ENCODE measurements at places on chromosomes 1 and 21.

DNA sequence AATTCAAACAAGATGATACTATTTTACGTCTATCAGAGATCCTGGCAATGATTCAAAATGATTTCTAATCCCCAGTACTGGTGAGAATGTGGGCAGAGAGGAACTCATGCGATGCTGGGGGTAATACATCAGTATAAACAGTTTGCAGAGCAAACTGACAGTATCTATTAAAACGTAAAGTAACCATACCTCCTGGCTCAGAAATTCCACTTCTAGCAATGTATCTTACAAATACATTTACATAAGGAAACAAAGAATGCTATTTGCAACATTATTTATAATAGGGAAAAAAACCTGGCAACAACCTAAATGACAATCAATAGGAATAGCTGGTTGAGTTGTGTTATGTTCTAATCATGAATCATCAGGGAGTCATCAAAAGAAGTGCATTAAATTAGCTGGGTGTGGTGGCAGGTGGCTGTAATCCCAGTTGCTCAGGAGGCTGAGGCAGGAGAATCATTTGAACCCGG, 15.9 kb downstream of the RCAN1 start:
- no peak for DNase-seq

GRCh38 chr21:41687633-41688032, 79.2 kb downstream of the RIPK4 start:
- no peak for DNase-seq

- DNase-seq = no peak
Observed at GRCh38 chr1:92752719-92753118, 32.2 kb downstream of the EVI5 start.

- no peak for DNase-seq
Observed at GRCh38 chr1:105027838-105028471, 1278.3 kb downstream of the AMY1C start.

- DNase-seq = no peak
Observed at GRCh38 chr1:110163591-110163990, 13.3 kb downstream of the SLC6A17 start.

DNA sequence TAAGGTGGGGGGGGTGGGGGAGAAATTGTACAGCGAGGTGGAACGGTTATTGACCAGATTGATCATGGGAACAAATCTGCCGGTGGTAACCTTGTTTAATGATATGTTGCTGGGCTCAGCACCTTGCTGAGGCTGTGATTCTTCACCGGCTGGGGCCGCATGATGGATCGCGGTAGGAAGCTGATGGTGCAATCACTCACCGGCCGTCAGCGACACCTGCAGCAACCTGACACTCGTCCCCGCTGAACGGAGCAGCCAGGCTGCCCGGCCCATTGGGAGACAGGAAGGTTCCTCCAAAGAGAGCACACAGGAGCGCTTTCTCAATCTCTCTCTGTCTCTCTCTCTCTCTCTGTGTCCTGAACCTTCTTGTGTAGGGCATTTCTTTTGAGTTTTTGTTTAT, 128.5 kb upstream of the RRP15 start:
- no peak for DNase-seq

DNA sequence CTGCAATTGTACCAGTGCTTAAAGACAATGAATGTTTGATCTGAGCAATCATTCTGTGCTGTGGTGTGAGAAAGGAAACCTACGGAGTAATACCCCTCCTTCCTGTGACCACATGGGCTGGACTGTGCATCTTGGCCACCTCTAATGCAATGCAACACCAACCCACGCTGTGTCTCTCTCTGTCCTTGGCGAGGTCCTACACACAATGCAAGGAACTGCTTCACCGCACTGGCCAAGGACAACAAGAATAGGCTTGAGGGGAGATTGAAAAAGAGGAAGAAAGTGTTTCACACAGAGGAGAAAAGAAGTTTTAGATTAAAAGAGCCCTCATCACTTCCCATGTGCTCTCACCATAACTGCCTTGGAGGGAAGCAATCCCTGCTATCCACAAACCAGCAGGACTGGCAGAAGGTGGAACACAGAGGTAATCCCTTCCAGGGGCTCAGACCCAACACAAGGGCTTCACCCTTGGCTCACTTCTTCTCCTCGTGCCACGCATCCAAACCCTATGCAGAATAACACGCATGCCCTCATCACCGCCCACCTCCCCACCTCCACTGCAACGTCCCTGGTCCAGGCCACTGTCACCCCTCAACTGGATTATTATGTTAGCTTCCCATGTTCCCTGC, 112.5 kb upstream of the ERG start:
- DNase-seq = no peak

DNA sequence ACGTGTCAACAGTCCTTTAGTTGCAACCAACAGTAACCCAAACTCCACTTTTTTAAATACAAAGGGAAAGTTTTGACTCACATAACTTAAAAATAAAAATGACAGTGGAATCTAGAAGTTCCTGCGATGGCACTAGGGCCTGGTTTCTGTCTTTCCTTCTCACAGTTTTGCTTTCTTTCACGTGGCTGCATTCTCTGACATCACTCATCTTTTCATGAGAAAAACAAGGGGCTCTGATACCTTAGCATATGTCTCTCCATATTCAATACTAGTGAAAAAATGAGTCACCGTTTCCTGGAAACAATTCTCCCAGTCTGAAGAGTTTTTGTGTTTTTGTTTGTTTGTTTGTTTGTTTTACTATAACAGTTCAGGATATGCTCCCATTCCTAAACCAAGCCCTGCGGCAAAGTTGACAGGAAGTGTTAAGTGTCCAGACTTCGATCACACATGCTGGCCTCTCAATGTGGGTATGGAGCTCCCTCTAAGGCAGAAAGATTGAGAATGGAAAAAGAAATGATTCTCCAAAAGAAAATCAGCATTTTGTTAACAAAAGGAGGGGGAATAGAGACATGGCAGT, 483.3 kb downstream of the TTLL7 start:
- no peak for DNase-seq

DNA sequence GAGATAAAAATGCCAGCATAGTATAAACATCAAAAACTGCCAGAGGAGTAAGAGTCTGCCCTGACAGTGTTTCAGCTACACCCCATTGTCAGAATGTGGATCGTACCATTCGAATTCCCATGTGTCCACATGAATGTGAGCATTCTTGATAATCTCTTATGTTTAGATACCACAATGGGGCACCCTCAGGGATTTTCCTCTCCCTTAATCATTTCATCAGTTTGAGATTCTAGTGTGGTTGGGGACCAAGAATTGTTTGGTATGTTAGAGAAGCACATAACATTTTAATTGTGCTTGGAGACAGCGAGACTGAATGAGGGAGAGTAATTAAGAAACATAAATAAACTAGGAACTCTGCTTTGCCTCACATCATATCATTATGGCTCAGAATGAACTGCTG, 120.2 kb downstream of the ZC3H11B start:
- no peak for DNase-seq

- DNase-seq = no peak
Observed at GRCh38 chr1:186882372-186883134, 53.8 kb downstream of the PLA2G4A start.
